ENCODE measurements at places on chromosomes 7 and 10.

- no peak for DNase-seq
Observed at GRCh38 chr10:34824870-34825269, 9.8 kb upstream of the PARD3 start.

DNA sequence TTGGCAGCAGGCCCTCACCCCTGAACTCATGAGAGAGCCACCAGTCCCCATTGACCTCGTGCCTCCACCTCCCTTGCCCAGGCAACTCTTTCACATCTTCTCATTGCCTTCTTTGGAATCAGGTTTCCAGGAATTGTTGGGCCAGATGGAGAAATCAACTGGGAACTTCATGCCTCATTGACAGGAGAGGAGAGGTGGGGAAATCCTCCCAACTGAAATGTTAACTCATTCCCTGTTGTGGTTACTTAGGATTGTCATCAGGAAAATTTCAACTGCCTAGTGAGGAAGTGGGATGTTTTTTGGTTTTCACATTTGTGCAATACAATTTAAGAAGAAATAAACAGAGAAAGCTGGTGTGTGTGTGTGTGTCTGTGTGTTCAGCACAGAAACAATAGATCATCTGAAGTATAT is 106.6 kb upstream of the INHBA start:
- DNase-seq: peak; percentile 40

GRCh38 chr7:55534916-55535590 is 37.2 kb downstream of the VOPP1 start:
- DNase-seq: no peak

- no peak for DNase-seq
Observed at GRCh38 chr7:55304018-55304762, 60.9 kb upstream of the LANCL2 start.

DNA sequence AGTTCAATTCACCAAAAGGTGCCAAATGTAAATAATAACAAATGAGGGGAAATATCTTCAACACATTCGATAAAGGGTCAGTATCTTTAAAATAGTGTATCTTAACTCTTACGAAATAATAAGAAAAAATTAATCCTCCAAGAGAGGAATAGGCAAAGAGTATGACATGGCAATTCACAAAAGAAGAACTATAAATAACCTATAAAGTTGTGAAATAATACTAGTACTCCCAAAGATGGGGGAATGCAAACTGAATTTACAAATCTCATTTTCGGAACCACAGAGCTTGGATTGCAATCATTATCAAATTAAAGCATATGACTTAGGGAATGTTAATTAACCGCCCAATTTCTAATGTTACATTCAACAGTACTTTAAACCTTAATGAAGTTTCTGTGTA is 78.2 kb upstream of the TARP start:
- no peak for DNase-seq

GRCh38 chr10:77666821-77667220 is 29.2 kb upstream of the KCNMA1 start:
- no peak for DNase-seq

DNA sequence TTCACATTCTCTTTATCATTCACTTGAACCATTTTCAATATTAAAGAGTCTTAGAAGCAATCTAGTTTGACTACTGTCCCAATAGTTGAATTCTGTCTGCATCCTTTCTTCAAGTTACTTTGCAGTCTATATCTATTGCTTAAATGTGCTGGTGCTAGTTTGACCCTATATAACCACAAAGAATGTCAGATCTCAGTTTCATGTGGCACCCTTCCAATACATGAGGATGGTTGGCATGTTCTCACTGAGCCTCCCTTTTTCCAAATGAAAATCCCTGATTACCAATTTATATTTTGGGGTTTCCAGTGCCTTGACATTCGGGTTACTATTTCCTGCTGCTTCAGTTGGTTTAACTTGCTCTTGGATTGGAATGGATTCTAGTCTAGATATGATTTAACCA is 292.7 kb downstream of the EXOC4 start:
- DNase-seq: no peak

- no peak for DNase-seq
Observed at GRCh38 chr7:25885057-25885576, 266.9 kb upstream of the NFE2L3 start.
